Ascending aorta (tissue), 2 donors: ENCODE measurements at places on chromosomes 5 and 9. TPM values are rescaled to one million over a fixed set of nuclear protein-coding genes. Genes with fewer than 3 reads are reported as not detected.

TLX3 gene
- not detected for total RNA-seq

EXOSC2 gene
- 20.6 TPM for total RNA-seq

PCDHGA7 gene
- total RNA-seq: 4.2 TPM

MSANTD3 gene
- total RNA-seq: 2.8 TPM

SHC3 gene
- total RNA-seq: 0.85 TPM

SV2C gene
- total RNA-seq: not detected

RAD23B gene
- 57.7 TPM for total RNA-seq

CHSY3 gene
- 51.3 TPM for total RNA-seq

PKD2L2 gene
- total RNA-seq: not detected

SLC6A19 gene
- not detected for total RNA-seq

CDC25C gene
- not detected for total RNA-seq

ZNF354B gene
- 8.3 TPM for total RNA-seq

NFIB gene
- 99.9 TPM for total RNA-seq

LCN10 gene
- 28.5 TPM for total RNA-seq

GPR151 gene
- not detected for total RNA-seq

PCSK1 gene
- total RNA-seq: 3.2 TPM

LCN1 gene
- not detected for total RNA-seq

MUSK gene
- total RNA-seq: not detected

CNTFR gene
- 4.7 TPM for total RNA-seq

GZMA gene
- not detected for total RNA-seq

C9orf153 gene
- not detected for total RNA-seq

S1PR3 gene
- total RNA-seq: 59.3 TPM

ENTREP1 gene
- 4.2 TPM for total RNA-seq

SLC1A3 gene
- total RNA-seq: 3.0 TPM

CDH6 gene
- total RNA-seq: 6.5 TPM

BTNL8 gene
- total RNA-seq: not detected

MACROH2A1 gene
- total RNA-seq: 216 TPM

PDCD1LG2 gene
- total RNA-seq: 1.1 TPM

SCGB3A2 gene
- total RNA-seq: not detected

MAP3K1 gene
- total RNA-seq: 14.7 TPM

TIMD4 gene
- total RNA-seq: 1.1 TPM

FRMPD1 gene
- not detected for total RNA-seq

TESK1 gene
- 70.2 TPM for total RNA-seq

GABRA6 gene
- not detected for total RNA-seq

ANKRD18B gene
- total RNA-seq: not detected

GABRA1 gene
- not detected for total RNA-seq

SLC45A2 gene
- total RNA-seq: not detected

RABEPK gene
- total RNA-seq: 20.4 TPM

C9orf50 gene
- not detected for total RNA-seq

EEIG1 gene
- total RNA-seq: 32.8 TPM

TAS2R1 gene
- total RNA-seq: not detected

CFAP90 gene
- total RNA-seq: not detected

GPR150 gene
- 9.6 TPM for total RNA-seq

PPP3R2 gene
- not detected for total RNA-seq

F2RL2 gene
- not detected for total RNA-seq

SEMA5A gene
- total RNA-seq: 18.4 TPM

CYLC2 gene
- total RNA-seq: not detected

FOXD4L3 gene
- not detected for total RNA-seq
